ENCODE measurements at places on chromosomes 7 and 10. TPM values are rescaled to one million over a fixed set of nuclear protein-coding genes. Genes with fewer than 3 reads are reported as not detected.
A peak's percentile ranks its signal among the peaks of the same experiment; 100 is the strongest.

DNA sequence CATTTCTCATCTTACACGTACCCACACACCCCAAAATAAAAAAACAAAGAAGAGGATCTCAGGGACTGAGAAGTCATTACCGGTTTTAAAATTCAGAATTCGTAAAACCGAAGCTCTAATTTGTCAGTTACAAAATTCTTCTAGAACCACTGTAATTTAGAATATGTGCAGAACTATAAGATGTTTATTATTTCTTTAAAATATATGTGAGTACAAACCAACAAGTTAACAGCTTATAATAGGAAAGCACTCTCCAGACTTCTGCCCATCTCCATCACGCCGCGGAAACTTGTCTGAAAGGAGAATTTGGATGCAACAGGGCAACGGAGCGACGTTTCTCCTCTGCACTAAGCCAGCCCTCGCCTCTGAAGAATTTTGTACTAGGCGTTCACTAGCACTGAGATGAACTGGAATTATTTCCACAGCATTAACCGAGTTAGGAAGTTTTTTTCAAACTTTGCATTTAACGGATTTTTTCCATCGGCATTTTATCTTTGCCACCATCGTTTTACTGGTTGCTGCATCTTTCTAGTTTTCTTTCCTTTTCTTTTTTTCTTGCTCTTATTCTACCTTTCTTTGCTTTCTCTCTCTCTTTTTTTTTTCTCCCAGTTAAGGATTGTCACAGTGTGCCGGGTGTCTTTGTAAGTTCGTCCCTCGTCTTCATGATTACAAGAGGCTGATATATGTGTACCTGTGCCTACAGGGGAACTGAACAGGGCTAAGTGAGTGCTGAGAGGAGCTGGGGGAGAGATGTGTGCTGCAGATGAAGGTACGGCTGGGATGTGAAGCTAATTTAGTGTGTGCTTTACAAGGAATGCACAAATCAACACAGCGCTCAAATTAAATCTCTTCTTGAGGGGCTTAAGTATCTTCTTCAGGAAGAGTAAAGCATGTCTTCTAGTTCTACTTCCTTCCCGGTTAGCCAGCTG lies 295.9 kb upstream of the NFE2L3 start:
- DNase-seq: no peak

GRCh38 chr10:121250995-121251764 lies 347.1 kb downstream of the FGFR2 start:
- no peak for DNase-seq

DNA sequence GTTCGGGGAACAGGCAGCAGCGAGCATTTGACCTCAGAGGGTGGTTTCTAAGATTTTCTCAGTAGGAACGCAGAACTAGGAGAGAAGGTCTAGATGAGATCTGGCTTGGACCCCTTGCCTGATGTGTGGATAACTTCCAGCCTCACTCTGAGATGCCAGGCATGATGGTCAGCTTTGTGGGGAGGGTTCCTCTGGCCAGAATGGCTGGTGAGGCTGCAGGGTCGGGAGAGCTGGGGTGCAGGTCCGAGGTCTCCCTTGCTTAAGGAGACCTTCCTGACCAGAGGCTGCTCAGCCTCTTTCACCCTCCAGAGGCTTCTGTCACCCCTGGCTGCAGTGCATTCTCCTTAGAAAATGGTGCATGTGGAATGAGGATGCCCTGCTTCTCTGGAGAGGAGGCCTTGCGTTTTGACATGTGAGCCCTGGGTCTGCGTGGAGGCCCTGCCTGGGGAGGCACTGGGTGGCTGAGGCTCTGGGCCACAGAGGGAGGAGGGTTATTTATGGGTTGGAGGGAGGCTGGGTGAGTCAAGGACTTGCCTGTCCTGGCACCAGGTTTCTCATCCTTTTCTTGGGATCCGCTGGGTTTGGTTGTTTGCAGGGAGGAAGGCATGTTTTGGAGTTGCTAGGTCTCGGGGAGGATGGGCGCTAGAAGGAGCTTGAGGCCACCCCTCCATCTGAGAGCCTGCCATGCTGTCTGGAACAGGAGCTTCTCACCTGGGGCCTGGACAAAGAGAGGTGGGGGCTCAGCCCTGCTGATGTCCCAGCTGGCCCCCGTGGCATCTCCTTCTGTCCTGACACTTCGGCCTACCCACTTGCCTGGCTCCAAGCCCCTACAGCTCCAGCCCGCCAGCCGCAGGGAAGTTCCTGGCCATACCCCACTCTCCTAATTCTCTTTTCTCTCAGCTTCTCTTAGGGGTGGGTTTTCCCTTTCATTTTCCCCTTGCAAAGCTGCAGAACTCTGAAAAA lies 3.9 kb downstream of the FAM241B start:
- DNase-seq: no peak

CFAP70 gene
- 0.03 TPM for total RNA-seq

TSPAN13 gene
- total RNA-seq: 0.17 TPM

DNA sequence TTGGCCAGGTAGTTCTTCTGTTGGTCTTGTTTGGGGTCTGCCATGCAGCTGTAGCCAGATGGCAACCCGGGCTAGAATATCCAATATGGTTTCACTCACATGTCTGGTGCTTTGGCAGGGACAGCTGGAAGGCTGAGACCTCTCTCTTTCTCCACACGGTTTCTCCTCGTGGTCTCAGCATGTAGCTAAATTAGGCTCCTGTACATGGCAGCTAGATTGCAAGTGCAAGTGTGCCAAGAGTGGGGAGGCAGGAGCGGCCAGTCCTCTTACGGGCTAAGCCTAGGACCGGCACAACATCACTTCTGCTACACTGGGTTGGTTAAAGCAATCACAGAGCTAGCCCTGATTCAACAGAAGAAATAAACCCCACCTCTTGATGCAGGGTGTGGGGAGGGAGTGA lies 9.3 kb upstream of the PDE1C start:
- DNase-seq: no peak

DNA sequence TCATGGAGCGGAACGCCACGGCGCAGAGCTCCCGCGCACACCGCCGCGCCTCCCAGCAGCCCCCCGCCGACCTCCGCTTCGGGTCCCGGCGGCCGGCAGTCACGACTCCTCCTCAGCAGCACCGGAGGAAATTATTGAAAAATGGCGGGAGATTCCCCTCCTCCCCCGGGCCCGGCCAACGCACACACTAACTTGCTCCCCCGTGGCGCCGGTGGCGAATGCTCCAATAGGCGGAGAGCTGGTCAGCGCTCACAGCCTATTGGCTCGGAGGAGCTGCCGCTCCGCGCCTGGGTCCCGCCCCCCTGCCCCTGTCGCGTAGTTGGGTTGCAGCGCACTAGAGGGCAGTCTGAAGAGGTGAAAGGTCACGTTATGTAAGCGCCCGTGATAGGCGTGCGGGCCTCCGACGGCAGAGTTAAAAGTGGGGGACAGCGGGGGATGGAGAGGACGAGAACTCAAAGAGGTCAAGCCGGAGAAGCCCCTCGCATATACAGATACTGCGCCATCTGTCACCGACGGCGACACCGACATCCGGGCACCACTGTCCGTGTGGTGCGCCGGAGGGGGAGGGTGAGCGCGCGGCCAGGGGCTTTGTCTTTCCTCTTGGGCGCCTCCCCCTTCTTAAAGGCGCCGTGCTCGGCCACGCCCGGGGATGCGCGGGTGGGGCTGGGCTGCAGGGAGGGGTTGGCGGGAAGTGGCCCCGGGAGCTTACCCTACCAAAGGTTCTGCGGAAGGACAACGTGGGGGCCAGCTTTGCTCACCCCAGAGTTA lies at the start of gene BAZ1B:
Gene BAZ1B (minus strand): TSS at position 189 of the 768 bp plus-strand sequence. CDS start 360 bp downstream, outside the sequence.
- DNase-seq: peak; percentile 97

TMEM176B gene
- 0.07 TPM for total RNA-seq

DNA sequence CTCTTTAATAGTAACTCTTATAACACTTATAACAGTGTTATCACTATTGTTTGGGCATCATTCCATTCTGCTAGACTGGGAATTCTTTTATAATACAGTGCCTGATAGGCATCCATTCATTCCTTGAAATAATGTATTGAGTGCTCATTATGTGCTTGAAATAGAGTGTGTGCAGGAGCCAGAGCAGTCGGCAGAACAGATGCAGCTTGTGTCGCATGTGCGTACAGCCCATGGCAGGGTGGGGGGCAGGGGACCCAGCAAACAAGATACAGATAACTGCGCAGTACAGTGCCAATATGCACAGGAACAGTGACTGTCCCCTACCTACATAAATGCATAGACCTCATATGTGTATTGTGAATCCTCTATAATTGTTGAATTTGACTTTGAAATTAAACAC lies 99.3 kb downstream of the KAT6B start:
- no peak for DNase-seq

PRKAR2B gene
- 14.7 TPM for total RNA-seq

DNA sequence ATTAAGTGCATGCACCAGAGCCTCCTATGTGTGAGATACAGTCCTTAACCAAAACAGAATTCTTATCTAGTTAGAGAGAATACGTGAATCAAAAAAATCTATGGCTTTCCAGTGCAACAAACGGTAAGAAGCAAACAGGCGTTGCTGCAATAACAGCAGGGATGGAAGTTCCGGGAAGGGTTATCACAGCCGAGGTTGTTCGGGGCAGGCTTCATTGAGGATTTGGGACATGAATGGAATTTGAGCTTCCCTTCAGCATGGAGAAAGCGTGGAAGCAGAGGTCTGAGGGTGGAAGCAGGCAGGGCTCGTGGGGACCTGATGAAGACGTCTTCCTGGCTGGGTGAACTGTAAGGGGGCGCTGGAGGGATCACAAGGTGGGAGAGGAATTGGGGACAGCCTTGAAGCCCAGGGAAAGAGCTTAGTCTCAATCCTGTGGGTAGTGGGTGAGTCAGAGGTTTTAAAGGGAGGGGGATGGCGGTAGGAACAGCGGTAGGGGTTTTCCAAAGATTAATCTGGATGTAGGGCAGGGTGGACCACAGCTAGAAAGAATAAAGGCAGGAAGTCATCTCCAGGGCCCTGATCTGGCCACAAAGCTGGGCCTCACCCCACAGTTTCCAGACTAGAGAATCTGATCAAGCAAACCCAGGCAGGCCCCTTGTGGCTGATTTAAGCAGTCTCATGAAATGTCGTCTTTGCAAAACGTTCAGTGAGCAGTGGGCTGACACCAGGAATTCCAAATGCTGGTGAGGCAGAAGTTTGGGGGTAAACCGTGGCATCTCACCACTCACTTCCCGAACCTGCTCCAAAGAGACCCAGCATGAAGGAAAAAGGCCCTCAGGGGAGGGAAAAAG lies 65.1 kb downstream of the CALML3 start:
- peak; percentile 85 for DNase-seq

DNA sequence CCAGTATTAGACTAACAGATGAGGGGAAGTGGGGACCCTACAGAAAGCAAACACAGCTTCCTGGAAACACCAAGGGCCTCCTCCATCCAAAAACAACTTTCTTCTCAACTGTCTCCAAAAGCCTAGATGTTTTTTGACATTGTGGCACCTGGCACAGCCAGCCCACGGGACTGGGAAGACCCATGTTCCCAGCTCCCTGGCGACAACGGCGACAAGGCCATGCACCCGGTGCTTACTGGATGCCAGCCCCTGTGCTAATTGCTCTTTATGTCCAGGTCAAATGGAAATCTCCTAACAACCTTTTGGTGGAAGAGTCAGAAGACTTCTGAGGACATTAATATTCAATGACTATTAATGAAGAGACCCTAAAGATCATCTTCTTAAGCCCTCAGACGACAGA lies 7.1 kb downstream of the FGFR2 start:
- no peak for DNase-seq
